Fibroblast of the aortic adventitia (primary cell): ENCODE measurements at places on chromosomes 12 and 14. TPM values are rescaled to one million over a fixed set of nuclear protein-coding genes. Genes with fewer than 3 reads are reported as not detected.

- DNase-seq: peak; percentile 71
Observed at GRCh38 chr12:32755051-32755653, 545 bp downstream of the YARS2 start.

Gene TBK1
- 27.9 and 32.1 TPM in 2 replicates for total RNA-seq

DNA sequence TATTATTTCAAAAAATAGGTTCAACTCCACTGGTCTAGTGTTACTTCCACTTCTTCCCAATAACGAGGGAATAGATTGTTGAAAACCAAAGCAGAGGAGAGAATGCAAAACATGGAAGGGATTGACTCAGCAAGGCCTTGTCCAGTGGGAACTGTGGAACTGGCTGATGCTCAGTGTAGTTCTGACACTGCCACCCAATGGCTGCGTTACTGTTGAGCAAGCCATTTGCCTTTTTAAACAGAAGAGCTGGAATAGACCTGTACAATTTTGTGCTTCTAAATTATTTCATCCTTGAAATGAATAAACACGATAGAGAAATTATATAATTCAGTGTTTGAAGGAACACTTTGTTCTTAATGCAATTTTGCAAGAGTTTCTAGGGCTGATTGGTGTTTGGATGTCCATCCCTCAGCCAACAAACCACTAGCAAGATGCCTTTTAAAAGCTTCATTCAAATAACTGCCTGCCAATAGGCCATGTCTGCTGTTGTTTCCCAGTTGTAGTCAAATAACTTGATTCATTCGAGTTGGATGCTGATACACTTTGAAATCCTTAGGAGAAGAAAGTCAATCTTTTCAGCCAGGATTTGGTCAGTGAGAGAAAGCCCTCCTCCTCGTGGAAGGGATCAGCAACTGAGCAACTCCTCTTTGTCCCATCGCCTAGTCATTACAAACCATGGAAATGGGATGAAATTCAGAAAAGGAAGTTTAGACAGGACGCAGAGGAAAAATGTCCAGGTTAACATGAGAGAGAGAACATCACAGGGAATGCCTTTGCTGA is 7.3 kb upstream of the MGP start:
- DNase-seq: peak; percentile 69

Gene ADAMTS20
- total RNA-seq: not detected in 2 replicates

GRCh38 chr14:71474301-71475265 is 457.6 kb upstream of the RGS6 start:
- peak; percentile 27 for DNase-seq

- no peak for DNase-seq
Observed at GRCh38 chr12:89765959-89766824, 57.6 kb upstream of the ATP2B1 start.

Gene GLIPR1L2
- total RNA-seq: 0.72 and 1.1 TPM in 2 replicates

DNA sequence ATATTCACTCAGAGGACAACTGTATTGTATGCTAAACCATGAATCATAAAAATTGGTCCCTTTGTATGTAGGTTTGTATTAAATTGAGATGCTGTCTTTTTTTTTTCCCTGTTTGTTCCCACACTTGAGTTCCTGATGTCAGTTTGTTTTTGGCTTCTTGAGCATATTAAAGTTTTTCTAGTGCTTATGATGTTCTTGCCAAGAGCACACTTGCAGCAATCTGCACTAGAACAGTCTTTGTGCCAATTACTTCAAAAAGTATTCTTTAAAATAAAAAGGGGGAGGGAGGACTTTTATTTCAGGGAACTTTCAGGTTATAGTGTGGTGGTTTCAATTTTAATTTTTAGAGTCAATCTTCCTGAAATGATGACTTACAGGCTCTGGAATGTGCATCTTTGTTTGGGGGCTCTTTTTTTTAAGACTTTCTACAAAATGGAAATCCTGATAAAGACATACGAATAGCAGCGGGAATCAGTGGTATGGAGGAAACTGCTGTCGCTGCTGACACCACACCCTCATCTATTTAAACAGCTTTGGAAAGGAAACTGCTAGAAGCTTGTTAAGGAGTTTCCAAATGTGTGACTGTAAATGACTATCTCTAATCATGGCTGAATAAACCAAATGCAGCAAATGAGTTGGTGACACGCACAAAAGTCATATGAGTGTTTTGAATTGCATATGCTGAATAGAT is 188.6 kb downstream of the EGLN3 start:
- DNase-seq: peak; percentile 57

GRCh38 chr12:77941401-77941800 is 110.7 kb downstream of the NAV3 start:
- DNase-seq: no peak

DNA sequence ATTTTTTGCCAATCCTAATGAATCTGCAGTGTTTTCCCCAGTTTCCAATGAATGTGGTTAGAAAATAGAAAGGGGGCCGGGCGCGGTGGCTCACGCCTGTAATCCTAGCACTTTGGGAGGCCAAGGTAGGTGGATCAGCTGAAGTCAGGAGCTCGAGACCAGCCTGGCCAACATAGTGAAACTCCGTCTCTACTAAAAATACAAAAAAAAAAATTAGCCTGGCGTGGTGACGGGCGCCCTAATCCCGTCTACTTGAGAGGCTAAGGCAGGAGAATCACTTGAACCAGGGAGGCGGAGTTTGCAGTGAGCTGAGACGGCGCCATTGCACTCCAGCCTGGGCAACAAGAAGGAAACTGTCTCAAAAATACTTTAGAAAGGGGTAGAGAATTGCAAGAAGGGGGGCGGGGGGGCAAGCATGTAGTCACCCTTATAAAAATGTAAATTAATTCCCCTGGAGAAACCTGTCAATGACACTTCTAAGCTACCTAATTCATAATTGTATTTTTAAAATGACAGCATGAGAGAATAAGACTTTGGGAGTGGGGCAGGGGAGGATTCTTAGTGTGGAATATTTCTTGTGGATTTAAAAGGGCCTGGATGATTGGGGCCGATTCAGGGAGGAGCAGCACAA is 1.7 kb downstream of the KLHDC2 start:
- DNase-seq: no peak

Gene FGF23
- not detected in 2 replicates for total RNA-seq

DNA sequence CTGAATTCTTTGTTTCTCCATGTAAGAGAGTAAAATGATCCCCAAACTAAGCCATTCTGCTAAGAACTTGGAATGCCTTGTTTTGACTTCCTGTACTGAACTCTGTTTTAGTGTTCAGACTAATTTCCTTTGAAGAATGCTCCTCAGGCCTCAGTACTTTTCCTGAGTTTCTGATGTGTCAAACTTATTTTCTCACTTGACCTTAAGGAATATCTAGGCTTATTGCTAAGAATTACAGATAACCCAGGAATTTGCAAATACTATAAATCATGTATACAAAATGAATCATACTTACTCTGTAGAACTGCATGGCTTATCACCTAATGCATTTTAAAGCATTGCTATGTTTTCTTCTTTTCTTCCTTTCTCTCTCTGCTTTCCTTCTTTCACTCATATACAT is 93.1 kb upstream of the PKP2 start:
- no peak for DNase-seq

Gene TRPV4
- 0.25 and 2.1 TPM in 2 replicates for total RNA-seq

- DNase-seq: no peak
Observed at GRCh38 chr12:121188227-121188626, 21.7 kb upstream of the P2RX4 start.

- DNase-seq: peak; percentile 43
Observed at GRCh38 chr12:3658327-3659163, 94.4 kb downstream of the CRACR2A start.

DNA sequence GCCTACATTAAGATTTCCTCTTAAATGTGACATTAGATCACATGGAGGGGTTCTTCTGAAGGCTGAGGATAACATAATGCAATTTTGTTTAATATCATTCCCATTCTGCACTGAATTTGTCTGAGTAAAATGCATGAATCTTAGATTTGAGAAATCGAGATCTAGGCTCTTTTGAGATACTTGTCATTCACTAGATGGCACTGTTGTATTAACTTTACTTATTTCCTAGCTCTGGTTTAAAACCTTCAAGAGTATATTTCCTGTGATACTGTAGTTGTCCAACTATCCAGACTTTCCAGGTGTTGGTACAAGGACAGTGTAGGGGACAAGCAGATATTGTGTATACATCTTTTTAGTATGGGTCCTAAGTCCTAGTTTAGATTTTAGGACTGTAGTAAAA is 91.7 kb upstream of the SEL1L start:
- no peak for DNase-seq
